ENCODE measurements at places on chromosomes 3 and 15.
A peak's percentile ranks its signal among the peaks of the same experiment; 100 is the strongest.

GRCh38 chr3:161560008-161560637 lies 63.5 kb downstream of the OTOL1 start:
- peak; percentile 60 for DNase-seq

DNA sequence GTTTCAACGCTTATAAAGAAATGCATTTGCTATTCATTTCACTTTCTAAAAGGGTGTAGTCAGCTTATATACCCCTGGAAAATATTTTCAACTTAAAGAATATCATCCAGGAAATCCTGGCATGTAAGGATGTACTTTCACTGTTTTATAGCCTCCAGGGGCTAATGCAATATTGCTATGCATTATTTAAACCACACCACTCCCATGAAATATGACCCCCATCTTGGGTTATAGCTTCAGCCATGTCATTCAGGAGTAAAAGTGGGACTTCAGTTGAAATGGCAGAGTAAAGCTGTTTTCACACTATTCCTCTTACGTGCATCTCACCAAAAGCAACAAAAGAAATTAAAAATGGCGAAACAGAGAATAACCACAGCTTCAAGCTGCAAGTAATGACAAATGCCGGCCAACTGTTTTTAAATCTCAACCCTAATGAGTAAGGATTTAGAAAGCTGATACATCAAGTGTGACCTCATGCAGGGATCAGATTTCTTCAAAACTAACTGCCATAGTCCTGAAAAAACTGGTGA lies 84.5 kb downstream of the COL6A6 start:
- DNase-seq, result no peak

- peak; percentile 87 for DNase-seq
Measured at GRCh38 chr3:11954312-11954934, 49.8 kb upstream of the SYN2 start.

DNA sequence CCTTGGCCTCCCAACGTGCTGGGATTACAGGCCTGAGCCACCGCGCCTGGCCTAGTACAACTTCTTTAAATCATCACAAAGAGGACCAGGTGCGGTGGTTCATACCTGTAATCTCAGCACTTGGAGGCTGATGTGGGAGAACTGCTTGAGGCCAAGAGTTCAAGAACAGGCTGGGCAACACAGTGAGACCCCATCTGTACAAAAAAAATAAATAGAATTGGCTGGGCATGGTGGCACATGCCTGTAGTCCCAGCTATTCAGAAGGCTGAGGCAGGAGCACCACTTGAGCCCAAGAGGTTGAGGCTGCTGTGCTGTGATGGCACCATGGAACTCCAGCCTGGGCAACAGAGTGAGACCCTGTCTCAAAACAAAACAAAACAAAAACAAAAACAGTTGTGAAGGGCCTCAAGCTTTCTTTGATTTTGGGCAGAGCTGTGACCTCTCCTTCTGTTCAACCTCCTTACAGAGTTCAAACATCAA lies 5.9 kb downstream of the RMDN3 start:
- DNase-seq, result no peak

DNA sequence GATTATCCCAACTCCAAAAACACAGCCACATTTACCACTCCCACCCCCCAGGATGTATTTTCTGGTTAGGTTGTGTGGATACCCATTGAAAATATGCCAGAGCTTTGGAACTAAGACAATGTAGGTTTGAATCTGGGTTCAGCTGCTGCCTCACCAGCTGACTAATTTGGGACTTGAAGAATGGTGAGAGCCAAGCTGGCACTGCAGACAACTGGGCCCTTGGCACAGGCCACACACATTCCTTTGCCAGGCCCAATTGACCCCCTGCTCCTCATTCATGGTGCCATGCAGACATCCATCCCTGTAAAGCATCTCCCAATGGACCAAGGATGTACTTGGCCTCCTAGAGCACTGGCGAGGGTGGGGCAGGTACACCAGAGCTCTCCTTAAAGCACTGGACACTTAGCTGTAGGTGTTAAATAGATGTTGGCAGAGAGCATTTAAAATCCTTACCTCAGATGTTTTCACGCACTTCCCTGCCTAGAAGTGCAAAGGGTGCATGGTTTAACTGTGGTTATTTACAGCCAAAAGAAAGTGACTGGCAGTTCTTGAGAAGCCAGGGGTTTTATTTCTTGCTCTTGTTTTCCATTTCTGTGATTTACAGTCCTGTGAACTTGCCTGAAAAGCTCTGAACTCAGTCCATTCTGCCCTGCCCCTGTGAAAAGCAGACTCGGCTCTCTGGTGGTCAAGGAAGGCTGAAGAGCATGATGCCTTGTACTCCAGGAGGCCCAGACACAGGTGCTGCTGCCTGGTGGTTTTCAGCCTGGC lies 138.5 kb downstream of the CLSTN2 start:
- no peak for DNase-seq

- no peak for DNase-seq
Measured at GRCh38 chr3:43854916-43855315, 164.2 kb downstream of the ABHD5 start.

DNA sequence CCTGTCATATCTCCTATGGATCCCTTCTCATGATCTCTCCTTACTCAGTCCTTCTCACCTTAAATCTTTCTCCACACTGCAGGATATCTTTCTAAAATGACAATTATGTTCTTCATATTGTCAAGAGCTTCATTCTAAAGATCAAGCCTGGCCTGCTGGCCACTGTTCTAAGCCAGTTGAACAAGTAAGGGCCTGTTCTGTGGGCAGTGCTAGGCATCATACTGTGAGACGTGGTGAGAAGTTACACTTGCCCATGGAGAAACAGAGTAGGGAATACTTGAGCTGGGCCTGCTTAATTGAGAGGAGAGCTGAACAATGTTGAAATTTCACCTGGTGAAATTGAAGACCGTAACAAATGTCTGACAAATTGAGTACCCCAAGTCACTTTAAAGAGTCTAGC lies 184.1 kb upstream of the RASGRP1 start:
- DNase-seq, result no peak

GRCh38 chr15:97144377-97144711 lies 813.8 kb downstream of the NR2F2 start:
- no peak for DNase-seq

- no peak for DNase-seq
Measured at GRCh38 chr15:74519311-74519710, 21.7 kb upstream of the ARID3B start.

- DNase-seq, result no peak
Measured at GRCh38 chr3:141246958-141247301, 15.3 kb downstream of the PXYLP1 start.

DNA sequence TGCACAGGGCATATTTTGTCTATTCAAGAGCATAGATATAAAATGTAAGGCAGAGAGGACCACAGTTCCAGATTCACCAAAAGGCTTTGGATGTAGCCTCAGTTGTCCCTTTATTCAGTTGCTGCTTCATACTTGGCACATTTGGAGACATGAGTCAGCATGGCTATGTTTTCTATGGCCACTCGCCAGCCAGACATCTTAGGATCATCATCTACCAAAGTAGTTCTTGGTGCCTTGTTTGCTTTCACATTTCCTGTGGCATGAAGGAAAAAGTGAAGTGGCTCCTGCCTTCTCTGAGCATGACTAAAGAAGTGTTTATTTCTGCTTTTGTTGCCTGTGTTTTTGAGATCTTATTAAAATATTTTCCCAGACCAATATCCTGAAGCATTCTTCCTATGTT lies 7.2 kb downstream of the SUSD5 start:
- no peak for DNase-seq

DNA sequence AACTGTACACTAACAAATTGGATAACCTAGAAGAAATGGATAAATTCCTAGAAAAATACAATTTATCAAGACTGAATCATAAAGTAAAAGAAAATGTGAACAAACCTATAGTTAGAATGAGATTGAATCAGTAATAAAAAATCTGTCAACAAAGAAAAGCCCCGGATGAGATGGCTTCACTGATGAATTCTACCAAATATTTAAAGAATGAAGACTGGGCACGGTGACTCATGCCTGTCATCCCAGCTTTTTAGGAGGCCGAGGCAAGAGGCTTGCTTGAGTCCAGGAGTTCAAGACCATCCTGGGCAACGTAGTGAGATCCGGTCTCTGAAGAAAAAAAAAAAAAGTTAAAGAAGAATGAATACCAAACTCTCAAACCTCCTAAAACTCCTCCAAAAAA lies 17.7 kb upstream of the AP4E1 start:
- DNase-seq, result no peak

- DNase-seq, result no peak
Measured at GRCh38 chr15:94761574-94761973, 530.2 kb downstream of the MCTP2 start.

DNA sequence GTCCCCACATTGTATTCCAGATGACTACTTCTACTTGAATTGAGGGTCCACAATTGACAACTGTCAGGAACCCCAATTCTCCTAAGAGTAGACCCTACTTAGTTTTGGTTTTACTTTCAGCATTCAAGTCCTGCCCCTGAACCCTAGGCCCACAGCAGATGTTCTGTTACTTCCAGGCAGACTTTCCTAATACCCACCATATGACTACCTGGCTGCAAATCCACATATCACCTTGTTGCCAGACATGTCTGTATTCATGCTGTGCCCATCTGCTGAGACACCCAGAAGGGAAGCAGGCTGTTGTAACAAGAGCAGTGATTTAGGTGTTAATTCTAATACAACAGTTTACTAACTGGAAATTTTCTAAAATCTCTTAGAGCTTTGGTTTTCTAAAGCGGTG lies 235.1 kb upstream of the CCDC54 start:
- no peak for DNase-seq

DNA sequence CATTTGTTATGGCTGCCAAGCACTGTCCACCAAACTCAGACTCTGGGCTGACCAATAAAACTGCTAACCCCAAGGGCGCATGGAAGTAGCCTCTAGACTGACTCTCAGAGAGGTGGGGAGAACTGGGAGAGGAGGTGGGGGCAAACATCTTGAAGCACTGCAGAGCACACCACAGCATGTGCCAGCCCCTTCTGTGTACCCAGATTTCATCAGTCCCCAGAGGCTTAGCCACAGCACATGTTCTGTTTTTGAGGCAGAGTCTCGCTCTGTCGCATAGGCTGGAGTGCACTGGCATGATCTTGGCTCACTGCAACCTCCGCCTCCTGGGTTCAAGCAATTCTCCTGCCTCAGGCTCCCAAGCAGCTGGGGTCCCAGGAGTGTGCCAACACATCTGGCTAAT lies 119.5 kb upstream of the SPATA12 start:
- no peak for DNase-seq

GRCh38 chr15:73156431-73157191 lies 104.3 kb downstream of the NEO1 start:
- no peak for DNase-seq
